ENCODE measurements at places on chromosomes 3 and 15.
A peak's percentile ranks its signal among the peaks of the same experiment; 100 is the strongest.

- no peak for DNase-seq
Measured at GRCh38 chr15:98807262-98807661, 158.9 kb downstream of the IGF1R start.

DNA sequence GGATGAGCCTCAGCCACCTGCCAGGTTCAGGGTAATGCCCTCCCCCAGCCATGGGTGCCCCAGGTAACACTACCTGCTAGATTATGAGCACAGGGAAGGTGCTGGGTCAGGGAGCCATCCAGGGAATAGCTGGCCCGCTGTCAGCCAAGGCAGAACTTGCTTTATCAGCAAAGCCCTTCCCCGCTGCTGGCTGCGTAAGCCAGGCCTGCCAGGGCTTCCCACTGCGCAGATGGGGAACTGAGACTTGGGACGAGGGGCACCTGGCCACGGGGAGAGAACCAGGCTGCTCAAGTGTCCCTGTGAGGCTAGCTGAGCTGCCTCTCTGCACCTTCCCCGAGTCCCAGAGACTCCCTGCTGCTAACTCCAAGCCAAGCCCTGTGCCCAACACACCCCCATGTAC lies 45.4 kb downstream of the CACNA2D2 start:
- no peak for DNase-seq

GRCh38 chr3:59101231-59101736 lies 51.5 kb upstream of the CFAP20DC start:
- DNase-seq, result no peak

DNA sequence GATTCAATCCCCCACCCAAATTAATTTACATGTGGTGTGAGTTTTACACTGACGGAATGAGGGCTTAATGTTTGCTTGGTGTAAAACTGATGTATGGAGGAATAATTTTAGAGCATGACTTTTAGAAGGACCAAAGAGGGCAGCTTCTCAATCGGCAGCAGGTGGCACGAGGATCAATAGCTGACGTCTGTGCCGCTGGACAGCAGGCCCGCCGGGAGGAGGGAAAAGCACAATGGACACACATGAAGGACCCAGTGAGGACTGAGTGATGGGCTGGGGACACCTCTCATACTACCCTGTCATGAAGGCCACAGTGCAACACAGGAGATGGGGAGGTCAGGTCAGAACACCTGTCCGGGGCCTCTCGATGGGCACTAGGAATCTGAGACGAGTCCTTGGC lies 61.4 kb upstream of the NSMCE3 start:
- no peak for DNase-seq

DNA sequence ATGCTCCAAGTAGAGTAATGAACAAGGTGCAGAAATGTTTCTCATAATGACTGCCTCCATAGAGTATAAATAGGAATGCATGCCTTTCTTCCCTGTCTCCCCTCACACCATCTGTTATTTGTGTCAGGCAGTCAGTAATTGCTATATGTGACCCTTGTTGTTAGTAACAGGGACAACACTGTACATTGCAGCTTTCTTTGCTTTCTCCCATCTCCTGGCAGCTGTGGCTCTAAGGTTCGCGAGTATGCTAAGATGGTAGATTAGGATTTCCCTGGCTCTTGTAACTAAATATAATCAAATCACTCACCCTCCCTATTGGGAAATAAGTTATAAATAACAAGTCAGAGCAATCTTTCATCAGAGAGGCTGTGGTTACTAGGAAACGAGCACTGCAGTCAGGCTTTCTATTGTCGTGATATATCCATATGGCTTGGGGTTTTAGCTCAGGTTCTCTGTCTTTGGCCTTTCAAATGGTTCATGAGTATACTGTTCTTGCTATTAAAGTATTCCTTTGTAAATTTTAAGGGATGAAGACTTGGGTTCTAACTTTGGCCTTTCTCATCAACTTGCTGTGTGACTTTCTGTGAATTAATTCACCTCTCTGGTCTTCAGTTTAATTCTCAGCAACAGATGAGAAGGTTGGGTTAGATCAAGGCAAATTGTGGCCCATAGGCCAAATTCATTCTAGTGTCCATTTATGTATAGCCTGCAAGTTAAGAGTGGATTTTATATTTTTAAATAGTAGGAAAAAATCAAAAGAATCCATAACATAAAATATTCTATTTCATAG lies 8.1 kb upstream of the MINDY4B start:
- no peak for DNase-seq

- no peak for DNase-seq
Measured at GRCh38 chr15:60179786-60180391, 175.8 kb downstream of the FOXB1 start.

DNA sequence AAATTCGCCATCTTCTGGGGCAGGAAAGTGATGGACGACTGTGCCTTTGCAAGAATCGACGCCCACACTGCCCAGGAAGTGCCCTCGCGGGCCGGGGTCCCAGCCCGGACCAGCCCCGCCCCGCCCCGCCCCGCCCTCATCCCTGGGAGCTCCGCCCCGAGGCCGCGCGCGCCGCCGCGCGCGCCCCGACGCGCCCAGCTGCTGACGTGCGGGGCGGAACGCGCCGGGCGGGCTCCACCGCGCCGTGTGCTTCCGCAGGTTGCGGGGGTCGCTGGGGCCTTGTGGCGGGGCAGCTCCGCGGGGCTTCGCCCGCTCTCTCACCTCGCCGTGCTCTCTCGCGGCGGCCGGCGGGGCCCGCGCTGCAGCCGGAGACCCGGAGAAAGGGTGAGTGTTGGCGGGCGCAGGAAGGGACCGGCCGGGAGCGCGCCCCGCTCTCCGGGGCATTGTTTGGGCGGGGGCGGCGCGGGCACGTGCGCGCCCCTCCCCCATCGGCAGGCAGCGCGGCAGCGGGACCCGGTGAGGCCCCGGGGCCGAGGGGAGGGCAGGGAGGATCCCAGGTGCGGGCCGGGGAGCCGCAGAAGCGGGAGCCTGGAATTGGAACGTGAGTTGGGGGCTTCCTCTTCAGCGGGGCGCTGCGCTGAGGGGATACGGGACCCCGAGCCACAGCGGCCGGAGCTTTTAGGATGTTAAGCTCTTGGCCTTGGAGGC lies at the start of gene YEATS2:
TSS of gene YEATS2 (plus strand) at position 188 of the 708 bp plus-strand sequence. CDS start 17,366 bp downstream, outside the sequence.
- peak; percentile 88 for DNase-seq

- no peak for DNase-seq
Measured at GRCh38 chr15:47265686-47266085, 451.6 kb upstream of the SEMA6D start.
